Stimulated activated CD4-positive, alpha-beta T cell treated with anti-CD3 and anti-CD28 coated beads, TNF-alpha, amount 100 ng/mL, for 4 hours (primary cell): ENCODE measurements at places on chromosomes 1 and 21.
A peak's percentile ranks its signal among the peaks of the same experiment; 100 is the strongest.

DNA sequence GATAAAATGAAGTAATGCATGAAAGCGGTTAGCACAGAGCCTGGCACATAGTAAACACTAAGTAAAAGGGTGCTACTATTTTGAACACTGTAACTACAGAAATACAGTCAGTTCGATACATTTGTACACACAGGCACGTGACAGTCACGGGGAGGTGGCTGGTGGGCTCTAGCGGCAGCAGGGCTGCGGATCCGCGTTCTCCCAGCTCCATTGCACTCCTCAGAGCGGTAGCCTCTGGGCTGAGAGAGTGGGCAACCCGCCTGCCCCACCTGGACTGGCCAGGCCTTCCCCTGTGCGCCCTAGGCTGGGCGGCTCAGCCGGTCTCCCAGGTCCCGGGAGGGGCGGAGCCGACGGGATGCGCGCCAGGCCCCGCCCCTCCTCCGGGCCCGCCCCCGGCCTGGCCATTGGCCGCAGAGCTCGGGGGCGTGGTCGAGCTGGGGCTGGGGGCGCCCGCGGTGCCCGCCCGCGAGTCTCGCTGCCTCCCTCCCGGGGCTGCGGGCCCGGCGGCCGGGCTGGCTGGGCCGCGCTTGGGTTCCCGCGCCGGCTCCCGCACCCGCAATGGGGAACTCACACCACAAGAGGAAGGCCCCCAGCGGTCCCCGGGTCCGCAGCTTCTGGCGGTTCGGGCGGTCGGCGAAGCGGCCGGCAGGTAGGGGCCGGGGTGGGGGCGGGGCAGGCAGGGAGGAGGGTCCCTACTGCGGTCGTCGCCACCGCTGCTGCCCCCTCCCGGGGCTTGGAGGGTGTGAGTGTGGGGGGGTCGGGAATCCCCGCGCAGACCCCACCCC is 51.2 kb upstream of the SYNC start:
- peak; percentile 41 for DNase-seq

DNA sequence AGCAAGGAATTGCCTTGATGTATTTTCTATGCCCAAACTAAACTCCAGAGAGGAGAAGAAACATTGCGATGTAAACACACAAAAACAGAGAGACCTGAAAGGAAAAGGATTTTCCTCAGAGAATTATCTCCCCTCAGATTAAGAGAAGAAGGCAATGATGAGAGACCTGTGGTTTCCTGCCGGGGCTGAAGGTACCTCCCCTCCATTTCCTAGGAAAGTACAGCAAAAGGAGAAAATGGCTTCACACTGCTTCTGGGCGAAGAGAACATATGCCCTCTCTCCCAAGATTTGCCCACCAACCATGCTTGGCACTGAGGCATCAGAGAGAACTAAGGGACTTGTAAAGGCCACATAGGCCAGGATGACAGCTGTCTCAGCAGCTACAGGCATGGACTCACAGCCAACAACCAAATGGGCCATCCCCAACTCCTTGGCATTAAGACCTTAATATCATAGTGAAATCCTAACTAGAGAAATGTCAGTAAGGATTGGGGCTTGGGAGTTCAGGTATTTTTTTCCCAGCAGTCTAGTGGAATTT is 523.0 kb downstream of the PTPRC start:
- DNase-seq = no peak

DNA sequence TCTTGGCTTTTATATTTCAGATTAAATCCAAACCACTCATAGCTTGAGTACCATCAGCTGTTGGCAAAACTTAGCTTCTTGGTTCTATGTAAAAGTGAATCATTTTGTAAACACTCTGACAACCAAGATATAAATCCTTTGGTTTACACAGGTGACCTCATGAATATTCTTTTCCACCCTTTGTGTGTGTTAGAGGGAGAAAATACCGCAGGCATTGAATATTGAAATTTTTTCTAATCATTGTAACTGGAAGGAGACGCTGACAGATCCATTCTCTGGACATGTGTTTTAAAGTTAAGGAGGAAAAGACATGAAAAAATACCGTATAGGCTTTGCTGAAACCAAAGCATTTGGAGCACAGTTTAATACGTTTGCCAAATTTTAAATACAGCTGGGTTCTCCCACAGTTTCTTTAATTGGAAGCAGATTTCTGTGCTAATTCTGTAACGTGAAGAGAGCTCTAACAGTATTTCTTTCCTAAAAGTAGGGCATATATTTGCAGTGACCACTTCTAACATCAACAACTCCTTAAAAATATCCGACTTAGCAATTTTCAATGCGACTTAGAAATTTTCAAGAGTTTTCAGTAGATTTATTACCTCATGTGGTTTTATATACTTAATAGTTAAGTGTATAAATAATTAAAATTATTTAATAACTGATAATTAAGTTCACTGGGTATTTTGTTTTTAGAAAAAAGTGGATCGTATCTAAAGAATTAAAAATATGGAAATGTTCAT is 388.2 kb downstream of the USP25 start:
- no peak for DNase-seq

- DNase-seq = no peak
These were observed 58.8 kb upstream of the ZNF644 start for GRCh38 chr1:91080650-91081049.

DNA sequence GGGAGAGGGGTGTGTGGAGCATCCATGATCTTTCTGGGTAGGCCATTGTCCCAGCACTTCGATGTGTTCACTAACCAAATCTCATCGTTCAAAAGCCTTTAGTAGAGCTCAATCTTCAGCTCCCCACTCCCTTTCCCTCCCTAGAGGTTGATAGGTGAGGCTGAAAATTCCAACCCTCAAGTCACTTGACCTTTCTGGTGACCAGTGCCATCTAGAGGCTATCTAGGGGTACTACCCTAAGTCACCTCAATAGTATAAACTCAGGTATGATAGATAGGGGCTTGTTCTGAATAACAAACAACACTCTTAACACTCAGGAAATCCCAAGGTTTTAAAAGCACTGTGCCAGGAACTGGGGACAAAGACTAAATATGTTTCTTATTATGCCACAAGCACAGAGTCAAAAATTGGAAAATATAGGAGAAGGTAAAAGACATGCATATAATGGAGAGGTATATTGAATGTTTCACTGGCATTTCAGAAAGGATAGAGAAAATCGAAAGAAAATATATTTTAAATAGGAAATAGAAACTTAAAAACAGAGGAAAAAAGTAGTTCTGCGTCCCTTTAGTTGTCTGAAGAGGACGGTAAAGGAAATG is 42.9 kb upstream of the CD53 start:
- DNase-seq = no peak

GRCh38 chr1:57423656-57424211 is at the start of gene DAB1:
TSS of gene DAB1 (minus strand) at chr1:57424060. CDS start at chr1:57291030, 133,030 bp downstream.
- DNase-seq = no peak

DNA sequence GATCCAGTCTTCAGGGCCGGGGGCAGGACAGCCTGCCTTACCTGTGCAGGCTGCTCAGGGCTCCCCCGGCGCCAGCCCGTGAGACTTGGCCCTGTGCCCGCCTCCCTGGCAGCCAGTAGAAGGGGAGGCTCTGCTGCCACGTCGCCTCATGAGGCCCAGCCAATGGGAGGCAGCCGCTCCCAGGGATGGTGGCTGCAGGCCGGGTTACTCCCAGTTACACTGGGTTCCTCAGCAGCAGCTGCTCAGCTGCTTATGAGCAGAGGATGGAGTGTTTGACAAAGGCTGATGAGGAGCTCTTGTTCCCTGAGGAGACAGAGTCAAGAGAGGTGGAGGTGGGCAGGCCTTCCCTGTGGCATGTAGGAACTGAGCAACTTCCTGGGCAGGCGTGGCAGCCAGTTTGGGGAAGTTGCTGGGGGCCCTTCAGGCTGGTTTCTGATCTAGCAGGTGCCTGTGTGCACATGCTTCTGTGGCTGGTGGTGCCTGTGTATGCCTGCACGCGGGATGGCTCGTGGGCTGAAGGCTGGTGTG is 5.5 kb downstream of the MFSD2A start:
- DNase-seq = no peak

DNA sequence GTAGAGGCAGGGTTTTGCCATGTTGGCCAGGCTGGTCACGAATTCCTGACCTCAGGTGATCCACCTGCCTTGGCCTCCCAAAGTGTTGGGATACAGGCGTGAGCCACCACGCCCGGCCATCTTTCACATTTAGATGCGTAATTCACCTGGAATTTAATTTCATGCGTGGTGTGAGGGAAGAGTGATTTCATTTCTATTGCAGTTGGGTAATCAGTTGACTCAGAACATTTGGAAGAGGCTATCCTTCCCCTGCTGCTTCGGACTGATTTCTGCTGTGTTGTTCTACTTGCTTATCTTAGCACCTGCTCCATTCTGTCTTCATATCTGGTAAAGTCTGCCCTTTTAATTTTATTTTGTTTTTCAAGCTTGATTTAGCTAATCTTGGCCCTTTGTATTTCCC is 19.1 kb downstream of the DIP2A start:
- no peak for DNase-seq

DNA sequence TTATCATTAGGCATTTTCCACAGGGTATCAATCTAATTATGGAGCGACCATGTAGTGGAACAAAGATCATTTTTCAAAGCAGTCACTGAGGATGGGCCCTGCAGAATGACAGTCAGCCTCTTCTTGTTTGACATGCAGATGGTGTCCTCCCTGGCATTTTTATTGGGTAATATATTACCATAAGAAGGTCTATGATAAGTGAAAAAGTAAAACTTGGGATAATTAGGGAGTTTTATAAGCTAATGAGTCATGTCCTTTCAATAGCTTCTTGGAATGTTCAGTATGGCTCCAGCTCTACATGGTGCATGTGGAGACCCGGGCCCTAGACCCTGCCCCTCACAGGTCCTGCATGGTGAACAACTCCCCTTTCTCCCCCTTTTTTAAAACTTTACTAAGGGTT is 232.2 kb upstream of the COA6 start:
- DNase-seq = no peak

DNA sequence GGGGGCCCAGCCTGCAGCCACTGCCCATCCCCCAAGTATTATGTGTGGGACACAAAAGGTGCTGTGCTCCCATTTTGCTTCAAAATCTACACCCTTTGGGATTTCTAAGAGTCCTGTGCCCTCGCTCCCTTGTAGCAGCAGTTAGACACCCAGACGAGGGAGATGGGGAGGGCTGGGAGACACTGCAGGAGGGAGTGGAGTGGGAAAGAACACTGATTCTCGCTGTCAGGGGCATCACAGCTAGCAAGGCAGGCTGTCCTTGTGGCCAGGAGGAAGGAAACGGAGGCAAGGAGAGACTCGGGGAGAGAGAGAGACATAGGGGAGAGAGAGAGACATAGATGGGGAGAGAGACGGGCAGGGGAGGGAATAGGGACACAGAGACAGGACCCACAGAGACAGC is 38.5 kb downstream of the CSMD2 start:
- DNase-seq = no peak

DNA sequence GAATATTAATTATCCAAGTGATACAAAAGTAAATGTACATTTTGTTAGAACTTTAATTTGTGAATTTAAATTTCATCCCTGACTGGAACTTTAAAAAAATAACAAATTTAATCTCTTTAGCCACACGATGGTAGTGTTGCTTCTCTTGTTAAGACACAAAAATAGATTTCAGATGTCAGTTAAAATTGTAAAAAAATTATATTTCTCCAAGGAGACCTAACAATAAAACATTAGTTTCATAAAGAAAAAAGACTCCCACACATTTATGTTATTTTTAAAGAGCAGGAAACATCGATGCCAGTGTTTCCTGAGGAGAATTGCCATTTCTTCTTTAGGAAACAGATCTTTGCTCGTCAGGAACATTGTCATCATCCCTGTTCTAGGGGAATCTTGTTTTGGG is 74.0 kb upstream of the DEPDC1 start:
- no peak for DNase-seq

DNA sequence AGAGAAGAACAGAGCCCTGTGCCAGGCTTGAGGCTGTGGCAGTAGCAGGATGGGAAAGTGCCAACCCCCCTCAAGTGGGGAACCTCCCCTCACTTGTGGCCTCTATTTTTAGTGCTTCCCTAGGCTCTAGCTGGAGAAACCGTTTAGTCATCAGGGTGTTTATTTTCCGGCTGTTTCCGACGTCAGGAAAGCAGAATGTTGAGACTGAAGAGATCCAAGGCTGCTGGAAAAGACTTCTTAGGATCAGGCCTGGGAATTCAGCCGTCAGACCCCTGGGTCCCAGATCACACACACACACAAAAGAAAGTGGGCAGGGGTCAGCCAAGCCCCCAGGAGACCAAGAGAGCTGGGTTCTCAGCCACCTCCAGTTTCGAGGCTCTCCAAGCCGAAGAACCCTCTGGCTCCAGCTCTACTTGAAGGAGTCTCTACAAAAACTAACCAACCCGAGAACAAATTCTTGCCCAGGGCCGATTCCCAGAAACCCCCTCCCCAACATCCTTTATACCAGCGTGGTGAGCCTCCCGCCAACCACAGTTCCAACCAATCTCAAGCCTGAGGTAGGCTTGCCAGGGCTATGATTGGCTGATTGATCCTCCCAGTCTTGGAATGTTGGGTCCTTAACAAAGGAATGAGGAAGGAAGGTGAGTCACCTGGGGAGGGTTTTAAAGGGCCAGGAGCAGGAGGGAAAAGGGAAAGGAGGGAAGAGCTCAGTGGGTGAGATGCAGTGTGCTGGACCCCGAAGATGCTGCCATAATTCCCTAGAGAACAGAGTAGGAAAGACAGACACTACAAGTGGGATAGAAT is 2.5 kb upstream of the MEF2D start:
- DNase-seq = no peak

- no peak for DNase-seq
These were observed 40.4 kb downstream of the RIMS3 start for GRCh38 chr1:40625076-40625475.

GRCh38 chr1:198171667-198172540 is 15.1 kb downstream of the NEK7 start:
- DNase-seq = no peak

DNA sequence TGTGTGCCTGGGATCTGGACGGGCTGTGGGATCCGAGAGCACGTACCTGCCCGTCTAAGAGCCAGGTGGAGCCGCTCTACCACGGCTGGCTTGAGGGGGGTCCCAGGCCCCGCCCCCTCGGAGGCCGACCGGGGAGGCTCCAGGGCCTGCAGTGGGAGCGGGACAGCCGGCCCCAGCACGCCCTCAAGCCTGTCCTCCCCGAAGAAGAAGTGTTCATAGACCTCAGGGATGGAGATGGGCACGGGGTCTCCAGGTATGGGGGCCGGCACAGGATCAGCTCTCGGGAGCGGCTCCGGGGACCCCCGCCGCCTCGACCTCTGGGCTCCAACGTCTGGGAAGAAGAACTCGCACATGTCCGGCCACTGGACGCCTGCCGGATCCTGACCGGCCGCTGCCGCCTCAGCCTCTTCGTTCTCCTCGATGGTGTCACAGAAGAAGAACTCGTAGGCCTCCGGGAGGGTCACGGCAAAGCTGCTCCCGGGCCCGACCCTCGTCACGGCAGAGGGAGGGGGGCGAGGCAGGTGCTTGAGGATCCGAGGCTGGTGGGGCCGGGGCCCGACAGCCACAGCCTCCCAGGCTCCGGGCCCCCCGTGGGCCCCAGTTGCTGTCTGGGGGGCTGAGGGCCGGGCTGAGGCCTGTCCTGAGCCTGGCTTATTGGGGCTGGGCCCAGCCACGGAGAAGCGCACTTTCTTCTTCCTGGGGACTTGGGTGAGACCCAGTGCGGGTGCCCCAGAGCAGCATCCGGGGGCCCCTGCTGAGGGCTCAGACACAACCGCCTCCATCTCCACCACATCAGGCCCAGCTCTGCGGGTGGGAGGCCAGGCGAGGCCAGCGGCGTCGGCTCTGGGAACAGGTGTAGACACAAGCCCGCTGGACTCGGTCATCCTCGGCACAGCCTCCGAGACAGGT is 2.8 kb downstream of the PERM1 start:
- DNase-seq = no peak
